Activated CD4-positive, CD25-positive, alpha-beta regulatory T cell treated with anti-CD3 and anti-CD28 coated beads, Interleukin-2, amount 50 U/mL, for 72 hours (primary cell): ENCODE measurements at places on chromosomes 1 and 21.

GRCh38 chr1:44047131-44047530 lies 15.9 kb upstream of the SLC6A9 start:
- DNase-seq = no peak

GRCh38 chr1:78500529-78500928 lies 9.8 kb downstream of the PTGFR start:
- no peak for DNase-seq

GRCh38 chr1:16162163-16162822 lies 6.4 kb upstream of the EPHA2 start:
- peak; percentile 54 for DNase-seq

GRCh38 chr1:11373895-11374747 lies 101.1 kb downstream of the UBIAD1 start:
- DNase-seq = peak; percentile 37

DNA sequence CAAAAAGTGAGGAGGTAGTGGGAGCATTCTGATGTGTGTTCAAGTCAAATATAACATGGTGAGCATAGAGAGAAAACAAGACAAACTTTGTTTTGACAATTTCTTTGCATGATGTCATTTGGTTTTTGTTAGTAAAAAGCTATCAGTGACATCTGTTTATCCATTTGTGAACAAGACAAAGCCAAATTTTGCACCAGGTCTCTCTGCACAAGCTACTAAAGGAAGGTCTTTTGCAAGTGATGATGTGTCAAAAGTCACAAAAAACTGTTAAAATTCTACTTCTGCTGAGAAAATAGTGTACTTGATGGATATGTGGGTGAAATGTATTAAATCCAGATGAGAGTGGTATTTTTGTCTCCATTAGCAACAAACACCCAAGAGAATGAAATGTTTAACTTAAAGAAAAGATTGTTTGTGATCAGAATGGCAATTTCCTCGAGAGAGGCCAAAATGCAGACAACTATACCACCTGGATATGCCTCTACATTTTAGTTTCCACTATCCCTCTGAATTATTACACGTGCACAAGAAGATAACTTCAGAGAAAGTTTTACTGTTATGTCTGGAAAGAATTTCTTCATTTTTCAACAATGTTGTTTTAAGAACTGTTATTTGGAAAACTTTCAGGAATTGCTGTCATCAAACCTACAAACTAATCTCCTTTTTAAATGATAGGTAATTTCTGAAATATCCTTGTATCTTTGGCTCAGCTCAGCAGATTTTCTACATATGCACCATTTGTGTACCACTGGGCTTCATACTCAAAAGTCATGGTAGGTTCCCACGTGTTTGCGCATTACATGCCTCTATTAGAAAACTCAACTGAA lies 807.4 kb upstream of the ADGRL2 start:
- DNase-seq = no peak

- no peak for DNase-seq
Measured at GRCh38 chr1:37452416-37452815, 22.0 kb upstream of the ZC3H12A start.

DNA sequence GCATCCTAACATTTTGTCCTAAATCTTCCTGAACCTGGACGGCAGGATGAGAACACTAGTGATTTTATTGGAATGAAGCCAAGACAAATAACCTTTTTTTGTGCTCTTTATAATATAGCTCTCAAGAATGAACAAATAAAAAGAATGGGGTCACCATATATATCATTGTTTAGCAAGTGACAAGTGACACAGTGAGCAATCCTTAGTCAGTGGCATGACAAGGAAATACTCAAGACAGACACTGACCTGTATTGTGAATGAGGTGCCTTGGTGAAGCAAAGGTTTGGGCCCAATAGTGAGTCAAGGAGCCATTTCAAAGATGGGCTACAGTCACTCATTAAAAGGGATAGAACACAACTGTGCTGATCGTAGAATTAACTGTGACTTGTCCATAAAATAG lies 35.7 kb downstream of the PTGFR start:
- DNase-seq = no peak

DNA sequence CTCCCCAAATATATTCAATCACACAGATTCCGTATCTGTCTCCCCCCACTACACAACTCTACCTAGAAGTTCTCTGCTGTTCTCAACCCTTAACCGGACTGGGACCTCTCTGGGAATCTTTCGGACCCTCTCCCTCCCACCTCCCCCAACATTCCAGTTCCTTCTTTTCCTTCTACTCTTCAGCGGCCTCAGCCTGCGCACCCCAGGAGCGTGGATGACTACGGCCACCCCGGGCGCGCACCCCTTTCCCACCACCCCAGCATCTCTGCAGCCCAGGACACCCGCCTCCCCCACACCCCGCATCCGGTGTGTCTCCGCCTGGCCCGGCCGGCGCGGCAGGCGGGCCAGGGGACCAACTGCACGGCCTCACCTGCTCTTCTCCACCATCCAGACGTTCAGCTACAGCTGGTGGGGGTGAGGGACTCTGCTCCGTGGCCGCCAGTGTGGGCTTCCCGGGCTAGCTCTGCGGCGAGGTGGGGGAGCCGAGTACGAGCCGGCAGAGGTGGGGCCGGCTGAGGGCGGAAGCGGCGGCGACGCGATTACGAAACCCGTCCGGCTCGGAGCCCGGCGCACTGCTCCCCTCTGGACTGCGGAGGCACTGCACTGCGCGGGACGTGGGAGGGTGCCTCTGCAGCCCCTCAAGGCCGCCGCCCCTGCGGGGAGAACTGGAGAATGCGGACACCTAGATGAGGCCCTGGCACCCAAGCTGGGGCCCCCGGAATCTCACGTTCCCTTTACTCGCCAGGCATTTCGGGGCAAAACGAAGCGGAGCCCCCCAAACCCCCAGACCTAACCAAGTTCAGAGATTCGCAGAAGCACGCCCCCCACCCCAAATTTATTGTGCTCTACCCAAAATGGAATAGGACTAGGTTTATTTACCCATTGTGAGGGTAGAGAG lies at the start of gene CDC42SE1:
CDC42SE1 (minus strand) TSS at position 514 of the 898 bp plus-strand sequence. CDS start 3,892 bp downstream, outside the sequence.
- peak; percentile 85 for DNase-seq

- no peak for DNase-seq
Measured at GRCh38 chr1:248618878-248619277, 16.0 kb downstream of the OR2T11 start.
